Kidney epithelial cell (primary cell): ENCODE measurements at places on chromosomes 1 and 21. TPM values are rescaled to one million over a fixed set of nuclear protein-coding genes. Genes with fewer than 3 reads are reported as not detected.

Gene LAX1
- not detected in 2 replicates for total RNA-seq

Gene PLCH2
- 0.07 and 0.92 TPM in 2 replicates for total RNA-seq

Gene CYP4B1
- total RNA-seq: not detected in 2 replicates

Gene PGLYRP3
- total RNA-seq: not detected in 2 replicates

Gene LRRC38
- 0.33 and 1.6 TPM in 2 replicates for total RNA-seq

Gene EIF2D
- total RNA-seq: 54.3 and 55.4 TPM in 2 replicates
